ENCODE measurements at places on chromosomes 16 and 17.

DNA sequence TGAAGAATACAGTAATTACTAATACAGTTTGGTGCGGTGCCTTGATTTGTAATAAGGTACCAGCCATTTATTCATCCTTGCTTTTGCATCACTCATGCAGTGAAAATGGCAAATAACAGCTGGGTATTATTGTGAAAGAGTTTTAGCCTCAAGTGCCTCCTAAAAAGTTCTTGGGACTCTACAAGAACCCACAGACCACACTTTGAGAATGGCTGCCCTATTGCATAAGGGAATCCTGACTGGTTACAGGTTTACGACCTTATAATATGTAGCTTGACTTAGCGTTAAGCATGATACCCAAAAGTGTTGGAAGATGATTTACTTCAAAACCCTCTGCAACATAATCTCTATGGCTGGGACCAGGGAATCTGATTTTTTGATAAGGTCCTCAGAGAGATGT is 4.2 kb downstream of the MYH13 start:
- DNase-seq: no peak

GRCh38 chr17:550463-551180 is 164.0 kb downstream of the VPS53 start:
- DNase-seq: no peak

- no peak for DNase-seq
These were observed 300.2 kb upstream of the IRX5 start for GRCh38 chr16:54630284-54630967.

- DNase-seq: no peak
These were observed 35.2 kb upstream of the ATP2C2 start for GRCh38 chr16:84332975-84333684.

DNA sequence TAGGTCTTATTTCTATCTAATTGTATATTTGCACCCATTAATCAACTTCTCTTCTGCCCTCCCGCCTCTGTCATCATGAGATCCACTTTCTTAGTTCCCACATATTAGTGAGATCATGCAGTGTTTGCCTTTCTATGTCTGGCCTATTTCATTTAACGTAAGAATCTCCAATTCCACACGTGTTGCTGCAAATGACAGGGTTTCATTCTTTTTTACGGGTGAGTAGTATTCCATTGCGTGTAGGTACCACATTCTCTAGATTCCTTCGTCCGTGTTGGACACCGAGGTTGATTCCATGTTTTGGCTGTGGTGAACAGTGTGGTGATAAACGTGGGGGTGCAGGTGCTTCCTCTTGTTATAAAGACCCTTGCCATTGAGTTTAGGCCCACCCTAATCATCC is 64.7 kb upstream of the GSE1 start:
- DNase-seq: no peak
